ENCODE measurements at places on chromosomes 4 and X.

- DNase-seq = no peak
Observed at GRCh38 chr4:39021631-39022030, 10.6 kb downstream of the TMEM156 start.

DNA sequence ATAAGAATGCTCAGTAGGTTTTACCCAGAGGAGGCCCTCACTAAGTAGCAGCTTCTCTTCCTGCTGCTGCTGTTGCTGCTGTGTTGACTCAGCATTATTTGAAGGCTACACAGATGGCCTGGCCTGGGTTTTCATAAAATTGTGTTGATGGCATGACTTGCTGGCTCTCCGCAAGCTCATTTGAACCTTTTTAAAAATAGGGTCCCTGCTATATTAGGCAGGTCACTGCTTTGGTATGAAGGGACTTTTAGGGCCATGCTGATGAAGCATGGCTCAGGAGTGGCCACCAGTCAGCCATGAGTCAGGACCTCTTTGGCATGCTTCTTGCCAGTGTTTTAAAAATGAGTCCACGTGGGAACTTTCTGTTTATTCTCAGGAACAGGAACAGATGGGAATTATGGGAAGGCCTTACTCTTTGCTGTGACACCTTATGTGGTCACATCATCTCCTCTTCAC is 128.7 kb downstream of the MID1IP1 start:
- no peak for DNase-seq

DNA sequence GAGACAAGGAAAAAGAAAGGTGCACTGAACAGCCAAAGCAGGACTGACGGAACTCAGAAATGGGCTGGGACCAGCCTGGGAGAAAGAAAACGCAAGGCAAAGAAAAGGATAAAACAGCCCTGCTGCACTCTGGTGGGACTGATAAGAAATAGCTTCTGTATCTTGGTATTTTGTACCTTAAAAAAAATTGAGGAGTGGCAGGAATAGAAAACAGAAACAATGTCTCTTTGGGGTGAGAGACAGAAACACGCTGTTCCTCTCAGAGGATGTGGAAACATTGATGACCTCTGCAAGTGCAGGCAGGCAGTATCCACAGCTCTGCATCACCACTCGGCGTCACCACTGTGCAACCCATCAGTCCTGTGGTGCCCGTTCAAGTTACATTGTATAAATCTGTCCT is 152.5 kb upstream of the SPRY1 start:
- DNase-seq = no peak

- no peak for DNase-seq
Observed at GRCh38 chr4:167196344-167197012, 37.8 kb downstream of the SPOCK3 start.

DNA sequence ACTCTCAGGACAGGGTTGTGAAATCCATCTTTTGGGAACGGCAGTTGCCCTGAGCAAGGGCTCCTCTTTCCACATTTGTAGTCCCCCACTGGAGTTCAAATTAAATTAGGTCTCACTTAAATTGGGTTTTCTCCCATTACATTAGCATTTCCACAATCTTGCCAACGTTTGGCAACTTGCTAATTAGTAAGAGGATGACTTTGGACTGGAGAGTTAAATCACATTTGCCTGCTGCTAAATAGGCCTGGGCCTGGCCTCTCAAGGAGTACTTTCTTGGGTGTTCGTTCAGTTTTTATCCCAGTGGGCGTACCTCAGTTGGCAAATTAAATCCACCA is 33.8 kb downstream of the TNIP3 start:
- DNase-seq = no peak
